ENCODE measurements at places on chromosomes 7 and 10.

DNA sequence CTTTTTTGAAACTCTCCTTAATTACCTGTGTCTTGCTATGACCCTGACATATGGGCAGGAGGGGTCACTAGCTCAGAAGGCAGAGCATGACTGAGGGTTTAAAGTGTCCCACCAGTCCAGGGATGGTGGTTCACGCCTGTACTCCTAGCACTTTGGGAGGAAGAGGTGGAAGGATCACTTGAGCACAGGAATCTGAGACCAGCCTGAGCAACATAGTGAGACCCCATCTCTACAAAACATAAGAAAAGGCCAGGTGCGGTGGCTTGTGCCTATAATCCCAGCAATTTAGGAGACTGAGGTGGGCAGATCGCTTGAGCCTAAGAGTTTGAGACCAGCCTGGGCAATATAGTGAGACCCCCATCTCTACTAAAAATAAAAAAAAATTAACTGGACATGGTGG is 133.8 kb downstream of the TMEM178B start:
- DNase-seq, result no peak

GRCh38 chr7:154841731-154842331 is 161.1 kb downstream of the PAXIP1 start:
- DNase-seq, result no peak

GRCh38 chr10:86077871-86078638 is 288.5 kb downstream of the GRID1 start:
- no peak for DNase-seq

DNA sequence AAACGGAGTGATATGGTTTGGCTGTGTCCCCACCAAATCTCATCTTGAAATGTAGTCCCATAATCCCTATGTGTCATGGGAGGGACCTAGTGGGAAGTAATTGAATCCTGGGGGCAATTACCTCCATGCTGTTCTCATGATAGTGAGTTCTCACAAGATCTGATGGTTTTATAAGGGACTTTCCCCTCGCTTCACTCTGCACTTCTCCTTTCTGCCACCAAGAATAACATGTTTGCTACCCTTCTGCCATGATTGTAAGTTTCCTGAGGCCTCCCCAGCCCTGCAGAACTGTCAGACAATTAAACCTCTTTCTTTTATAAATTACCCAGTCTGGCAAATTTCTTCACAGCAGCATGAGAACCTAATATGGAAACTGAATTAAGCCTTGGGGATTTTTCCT is 19.1 kb downstream of the FAM3C start:
- no peak for DNase-seq

DNA sequence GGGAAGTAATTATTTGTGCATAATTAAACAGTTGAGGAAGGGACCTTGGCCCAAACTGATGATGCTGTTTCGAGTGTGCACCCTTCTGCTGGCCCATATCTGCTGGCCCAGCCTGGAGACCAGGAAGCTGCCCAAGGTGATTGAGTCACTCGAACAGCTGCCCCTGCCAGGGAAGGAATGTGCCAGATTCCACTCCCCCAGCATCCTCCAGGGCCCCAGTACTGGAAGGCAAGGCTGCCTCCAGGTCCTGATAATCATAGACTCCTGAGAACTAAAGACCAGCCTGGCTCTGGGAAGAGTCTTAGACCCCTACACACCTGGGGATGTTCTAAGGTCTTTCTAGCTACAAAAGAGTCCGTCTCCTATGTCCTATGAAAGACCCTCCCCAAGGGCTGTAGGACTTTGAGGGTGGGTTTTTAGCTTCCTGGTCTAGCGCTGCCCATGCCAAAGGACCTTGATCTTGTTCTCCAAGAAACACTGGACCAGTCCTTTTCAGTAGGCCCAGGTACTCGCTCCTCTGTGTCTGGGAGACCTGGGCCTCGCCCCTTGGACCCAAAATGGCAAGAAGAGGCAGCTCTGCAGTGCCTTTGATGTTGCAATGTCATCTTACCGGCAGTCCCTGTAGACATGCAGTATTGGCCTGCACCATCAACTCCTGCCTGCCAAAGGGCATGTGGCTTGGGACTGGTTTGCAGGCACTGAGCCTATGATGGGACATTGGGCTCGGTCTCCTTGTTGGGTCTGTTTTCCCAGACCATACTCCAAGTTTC is 103.2 kb upstream of the GPR26 start:
- DNase-seq, result no peak

- no peak for DNase-seq
Measured at GRCh38 chr10:29835055-29835454, 200.3 kb upstream of the SVIL start.

GRCh38 chr10:25457552-25457951 is 282.8 kb downstream of the GPR158 start:
- no peak for DNase-seq

DNA sequence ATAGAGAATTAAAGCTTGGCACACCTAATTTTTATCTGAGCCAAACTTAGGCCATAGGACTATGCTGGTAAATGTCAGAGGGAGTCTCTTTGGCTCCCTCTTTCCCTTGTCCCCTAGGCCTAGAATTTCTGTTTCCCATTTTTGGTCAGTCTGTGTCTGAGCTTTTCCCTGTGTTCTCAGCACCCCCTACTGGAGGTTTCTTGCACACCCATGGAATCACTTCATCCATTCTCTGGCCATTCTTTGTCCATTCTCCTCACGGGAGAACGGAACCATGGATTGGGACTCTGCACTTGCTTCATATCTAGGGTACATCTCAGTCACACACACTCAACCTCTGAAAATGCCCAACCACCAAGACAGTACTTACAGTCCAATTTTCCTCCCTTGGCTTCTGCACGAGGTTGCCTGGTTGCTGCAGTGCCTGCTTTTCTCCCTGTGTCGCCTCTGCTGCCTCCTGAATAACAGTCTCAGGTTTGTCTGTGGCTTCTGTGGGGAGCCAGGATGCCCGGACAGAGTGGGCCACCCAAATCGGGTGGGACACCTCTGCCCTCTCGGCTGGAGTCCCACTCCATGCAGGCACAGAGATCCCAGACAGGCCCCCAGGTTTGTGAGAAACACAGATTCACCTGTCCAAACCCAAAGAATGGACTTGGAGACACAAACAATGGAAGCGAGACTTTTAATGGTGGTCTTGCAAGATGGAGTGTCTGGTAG is 35.1 kb upstream of the DNAH11 start:
- no peak for DNase-seq

GRCh38 chr10:23055424-23056185 is 39.8 kb upstream of the MSRB2 start:
- DNase-seq, result no peak
